Tibial nerve (tissue), 4 donors: ENCODE measurements at places on chromosomes 1 and 21. TPM values are rescaled to one million over a fixed set of nuclear protein-coding genes. Genes with fewer than 3 reads are reported as not detected.

CYP4A11 gene
- total RNA-seq, result not detected

DNA sequence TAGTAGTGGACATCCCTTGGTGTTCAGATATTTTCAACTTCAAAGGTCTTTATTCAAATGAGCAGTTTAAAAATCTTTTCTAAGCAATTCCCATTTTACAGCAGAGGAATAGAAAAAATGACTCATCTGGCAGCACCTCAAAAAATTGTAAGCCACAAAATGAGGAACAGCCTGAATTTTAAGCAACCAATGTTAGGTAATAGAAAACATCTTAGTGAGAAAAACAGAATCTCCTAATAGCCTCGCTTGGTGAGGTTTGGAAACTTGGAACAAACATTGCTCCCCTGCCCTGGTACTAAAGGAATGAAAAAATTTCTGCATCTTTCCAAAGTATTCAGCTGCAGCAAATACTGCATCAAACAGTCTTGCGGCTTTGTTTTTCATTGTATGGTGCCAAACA, 264.4 kb downstream of the NTNG1 start:
- no peaks in the 10 kb centered on the region for H3K36me3 ChIP-seq
- peak; percentile 44 for DNase-seq
- H3K4me3 ChIP-seq, result no peak overlapping the region
- no peak overlapping the region for H3K27ac ChIP-seq
- H3K4me1 ChIP-seq, result no peaks in the 10 kb centered on the region

GRCh38 chr1:64469977-64470664, at the start of gene CACHD1:
Gene CACHD1, plus strand, starts transcription at chr1:64470129. Its CDS starts 616 bp downstream, at chr1:64470745.
- H3K4me3 ChIP-seq, result peak within 1 kb of the TSS; percentile 58
- no peaks in the 10 kb centered on the region for H3K4me1 ChIP-seq
- peak; percentile 64 for DNase-seq
- peaks cover 38% of the 10 kb centered on the region for H3K27me3 ChIP-seq
- H3K36me3 ChIP-seq, result no peaks in the 10 kb centered on the region
- H3K27ac ChIP-seq, result no peak within 1 kb of the TSS

DNA sequence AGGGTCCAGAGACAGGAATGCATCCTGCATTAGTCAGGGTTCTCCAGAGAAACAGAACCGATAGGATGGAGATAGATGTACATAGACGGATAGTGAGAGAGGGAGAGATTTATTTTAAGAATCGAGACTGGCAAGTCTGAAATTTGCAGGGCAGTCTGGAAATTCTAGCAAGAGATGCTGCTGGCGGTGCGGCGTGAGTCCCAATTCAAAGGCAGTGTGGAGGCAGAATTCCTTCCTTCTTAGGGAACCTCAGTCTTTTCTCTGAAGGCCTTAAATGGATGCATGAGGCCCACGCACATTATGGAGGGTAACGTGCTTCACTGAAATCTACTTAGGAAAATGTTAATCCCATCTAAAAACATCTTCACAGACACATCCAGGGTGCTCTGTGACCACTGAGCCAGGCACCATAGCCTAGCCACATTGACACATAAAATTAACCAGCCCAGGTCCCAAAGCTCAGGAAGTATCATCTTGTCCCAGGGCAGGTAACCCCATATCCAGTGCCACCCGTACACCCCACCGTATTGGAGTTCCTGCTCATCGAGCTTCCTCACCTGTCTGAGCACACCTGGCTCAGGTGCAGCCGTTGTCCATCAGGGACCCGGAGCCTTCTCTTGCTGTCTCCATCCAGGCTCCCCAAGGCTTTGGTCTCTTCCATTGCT, 9.7 kb upstream of the PKNOX1 start:
- no peaks in the 10 kb centered on the region for H3K27me3 ChIP-seq
- DNase-seq, result no peak
- no peak overlapping the region for H3K27ac ChIP-seq
- no peaks in the 10 kb centered on the region for H3K36me3 ChIP-seq
